ENCODE measurements at places on chromosomes 7 and 10.

DNA sequence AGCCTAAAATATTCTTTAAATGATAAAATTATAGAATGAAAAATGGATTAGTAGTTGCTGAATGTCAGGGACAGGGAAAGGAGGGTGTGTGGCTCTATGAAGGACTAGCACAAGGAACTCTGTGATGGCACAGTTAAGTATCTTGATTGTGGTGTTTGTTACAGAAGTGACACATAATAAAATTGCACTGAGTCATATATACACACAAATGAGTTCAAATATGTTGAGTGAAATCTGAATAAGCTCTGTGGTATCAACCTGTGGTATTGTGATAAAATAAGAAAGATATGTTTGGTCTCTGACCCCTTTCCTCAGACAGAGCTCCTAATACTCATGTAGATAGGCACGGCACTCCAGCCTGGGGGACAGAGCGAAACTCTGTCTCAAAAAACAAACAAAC, 181.5 kb upstream of the TRIM24 start:
- DNase-seq = no peak

DNA sequence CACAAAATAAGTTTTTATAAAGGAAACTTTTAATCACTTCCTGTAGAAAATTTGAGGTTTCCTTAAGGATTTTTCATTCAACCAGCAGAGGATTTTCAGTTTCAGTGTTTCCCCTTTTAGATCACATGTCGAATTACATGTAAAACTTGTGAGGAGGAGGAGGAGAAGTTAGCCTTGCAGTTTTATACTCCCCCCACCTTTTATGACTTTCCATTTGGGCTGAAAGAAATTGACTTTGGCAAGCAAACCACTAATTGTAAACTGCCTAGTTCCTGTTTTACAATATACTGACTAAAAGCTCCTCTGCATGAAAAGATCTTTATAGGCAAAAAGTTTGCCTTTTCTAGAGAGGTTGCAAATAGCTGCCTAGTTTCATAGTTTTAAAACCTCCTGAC, 3.0 kb downstream of the BAMBI start:
- no peak for DNase-seq

DNA sequence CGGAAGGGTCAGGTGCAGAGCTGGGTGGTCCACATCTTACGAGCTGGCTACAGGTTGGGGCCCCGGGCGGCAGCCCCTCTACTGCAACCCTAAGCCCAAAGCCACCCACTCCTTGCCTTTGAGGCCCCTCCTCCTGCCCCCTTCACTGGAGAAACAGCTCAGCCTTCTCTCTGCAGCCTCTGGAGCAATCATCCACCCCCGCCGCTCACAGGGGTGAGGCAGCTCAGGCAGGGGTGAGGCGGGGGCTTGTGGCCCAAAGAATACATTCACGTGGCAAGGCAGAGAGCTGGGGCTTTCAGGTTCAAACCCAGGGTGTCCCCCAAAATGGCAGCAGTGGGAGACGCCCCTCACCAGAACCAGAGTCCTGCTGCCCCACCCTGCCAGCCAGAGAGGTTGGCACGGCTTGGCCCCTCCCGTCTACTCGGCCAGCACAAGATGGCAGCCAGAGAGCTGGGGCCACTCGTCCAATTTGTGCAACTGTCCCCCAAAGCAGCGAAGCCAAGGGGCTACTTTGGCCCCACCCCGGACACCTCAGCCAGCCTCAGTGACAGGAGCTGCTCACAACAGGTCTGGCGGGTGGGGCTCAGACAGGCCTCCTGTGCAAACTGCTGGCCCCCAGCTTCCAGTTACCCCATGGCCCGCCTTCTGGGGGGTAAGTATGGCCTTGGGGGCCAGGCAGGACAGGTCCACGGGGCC, 7.2 kb downstream of the GNB2 start:
- DNase-seq = no peak

GRCh38 chr10:125629758-125630376, 53.1 kb downstream of the TEX36 start:
- DNase-seq = no peak

DNA sequence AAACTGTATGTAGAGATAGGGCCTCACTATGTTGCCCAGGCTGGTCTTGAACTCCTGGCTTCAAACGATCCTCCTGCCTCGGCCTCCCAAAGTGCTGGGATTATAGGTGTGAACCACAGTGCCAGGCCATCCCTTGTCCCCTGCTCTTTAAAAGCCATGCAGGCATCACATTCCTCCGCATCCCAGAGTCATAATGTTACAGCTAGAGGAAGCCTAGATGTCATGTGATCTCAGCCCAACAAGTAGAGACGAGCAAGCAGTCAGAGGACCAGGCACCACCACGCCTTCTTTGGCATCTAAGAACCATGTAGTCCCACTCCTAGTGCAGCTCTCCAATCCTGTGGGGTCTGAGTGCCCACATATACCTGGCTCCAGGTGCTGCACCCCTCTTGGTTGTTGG, 13.1 kb downstream of the PODXL start:
- no peak for DNase-seq

DNA sequence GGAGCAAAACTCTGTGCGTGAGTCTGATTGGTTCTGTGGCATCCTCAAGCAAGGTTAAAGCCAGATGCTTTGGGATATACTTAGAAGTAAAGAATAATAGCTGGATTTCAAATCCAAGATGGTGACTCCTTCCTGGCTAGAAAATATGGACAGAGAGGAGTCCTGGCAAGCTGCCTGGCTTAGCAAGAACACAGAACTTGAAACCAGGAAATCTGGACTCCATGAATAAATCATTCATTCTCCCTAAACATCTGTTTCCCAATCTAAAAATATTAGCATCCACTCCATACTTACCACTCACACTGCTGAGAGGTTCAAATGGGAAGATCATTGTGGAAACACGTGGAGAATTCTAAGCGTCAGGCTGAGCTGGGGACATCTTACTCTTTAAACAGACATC, 1074.1 kb upstream of the AUTS2 start:
- DNase-seq = no peak

- DNase-seq = no peak
Measured at GRCh38 chr10:2929480-2930258, 137.7 kb upstream of the PFKP start.

DNA sequence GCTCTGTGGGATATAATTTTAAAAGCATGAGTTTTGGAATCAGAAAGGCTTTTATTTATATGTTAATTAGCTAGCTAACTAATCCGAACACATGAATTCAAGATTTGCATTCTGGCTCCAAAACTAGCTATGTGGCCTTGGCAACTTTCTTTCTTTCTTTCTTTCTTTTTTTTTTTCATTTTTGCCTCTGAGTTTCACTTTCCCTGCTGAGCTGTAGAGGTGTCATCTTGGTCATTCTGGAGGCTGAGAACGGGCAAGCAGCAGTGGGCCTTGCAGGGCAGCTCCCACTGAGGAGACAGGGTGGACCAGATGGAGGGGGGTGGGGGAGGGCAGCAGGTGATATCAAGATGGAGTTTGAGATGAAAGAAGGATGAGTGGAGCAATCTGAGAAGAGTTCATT, 24.8 kb upstream of the SFMBT2 start:
- DNase-seq = no peak

DNA sequence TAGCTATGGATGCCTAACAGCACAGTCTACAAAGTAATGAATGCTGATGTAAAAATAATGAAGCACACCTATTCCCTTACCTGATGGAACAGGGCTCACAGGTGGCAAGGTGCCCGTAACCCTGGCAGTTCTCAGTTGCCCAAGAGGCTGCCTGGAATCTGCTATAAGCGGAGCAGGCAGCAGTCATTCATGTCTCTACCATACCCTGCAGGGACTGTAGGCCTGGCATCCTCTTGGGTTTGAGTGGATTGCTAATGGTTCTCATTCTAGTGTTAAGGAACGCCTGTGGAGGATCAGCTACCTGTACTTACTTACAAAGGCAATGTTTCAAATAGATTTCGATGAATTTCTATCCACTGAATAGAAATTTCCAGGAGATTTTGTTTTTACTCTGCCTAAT, 38.4 kb downstream of the BAIAP2L1 start:
- DNase-seq = no peak

DNA sequence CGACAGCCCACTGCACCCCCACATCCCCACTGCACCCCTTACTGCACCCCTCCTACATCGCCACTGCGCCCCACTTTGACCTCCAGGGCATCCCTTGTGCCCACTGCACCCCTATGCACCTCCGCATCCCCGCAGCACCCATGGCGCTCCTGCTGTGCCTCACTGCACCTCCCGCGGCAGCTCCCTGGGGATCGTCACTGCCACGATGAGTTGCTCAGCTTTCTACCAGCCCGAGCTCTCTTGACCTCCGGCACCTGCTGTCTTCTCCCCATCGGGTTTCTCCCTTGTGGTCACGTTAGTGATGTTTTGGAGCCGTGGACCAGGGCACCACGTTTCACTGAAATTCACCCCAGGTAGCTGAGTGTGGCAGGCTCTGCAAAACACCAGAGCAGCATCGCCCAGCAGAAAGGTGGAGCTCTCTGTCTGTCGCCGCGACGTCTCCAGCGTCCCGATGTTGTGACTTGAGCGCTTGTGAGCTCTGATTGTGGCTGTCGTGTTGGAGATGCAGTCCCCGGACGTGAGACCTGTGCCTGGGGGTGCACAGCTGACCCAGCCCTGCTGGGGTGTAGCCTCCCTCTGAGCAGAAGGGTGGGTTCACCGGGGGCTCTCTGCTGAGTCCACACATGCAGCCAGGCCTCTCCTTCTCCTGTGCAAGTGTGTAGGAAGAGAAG, 147.7 kb downstream of the DNAJB6 start:
- no peak for DNase-seq

DNA sequence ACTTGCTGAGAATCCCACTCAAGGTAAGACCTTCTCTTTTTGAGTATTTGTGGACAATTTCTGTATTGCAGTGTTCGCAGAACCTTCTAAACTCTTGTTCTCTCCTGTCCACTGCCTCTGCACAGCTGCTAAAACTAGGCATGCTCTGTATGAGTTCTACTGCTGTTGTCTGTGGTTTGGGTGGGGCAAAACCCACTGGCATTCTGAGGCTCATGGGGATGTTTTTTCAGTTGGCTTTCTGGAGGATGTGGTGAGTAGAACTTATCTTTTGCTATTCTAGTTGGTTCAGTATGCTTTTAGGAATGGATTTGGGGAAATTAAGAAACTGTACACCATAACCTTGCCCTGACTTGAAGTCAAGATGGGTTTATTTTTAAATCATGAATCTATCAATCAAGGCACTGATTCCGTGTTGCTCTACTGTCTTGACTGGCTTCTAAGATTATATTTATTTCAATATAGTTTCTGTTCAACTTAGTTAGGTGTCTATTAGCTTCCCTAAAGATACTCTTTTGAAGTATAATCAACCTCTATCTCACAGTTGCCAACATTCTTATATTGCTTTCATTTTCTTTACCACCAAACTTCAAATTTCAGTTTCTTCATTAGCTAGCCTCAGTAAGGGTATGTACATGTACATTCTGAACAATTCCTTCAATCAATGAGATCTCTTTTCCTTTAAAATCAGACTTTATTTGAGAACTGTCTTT, 25.0 kb upstream of the C1GALT1 start:
- DNase-seq = peak; percentile 29

DNA sequence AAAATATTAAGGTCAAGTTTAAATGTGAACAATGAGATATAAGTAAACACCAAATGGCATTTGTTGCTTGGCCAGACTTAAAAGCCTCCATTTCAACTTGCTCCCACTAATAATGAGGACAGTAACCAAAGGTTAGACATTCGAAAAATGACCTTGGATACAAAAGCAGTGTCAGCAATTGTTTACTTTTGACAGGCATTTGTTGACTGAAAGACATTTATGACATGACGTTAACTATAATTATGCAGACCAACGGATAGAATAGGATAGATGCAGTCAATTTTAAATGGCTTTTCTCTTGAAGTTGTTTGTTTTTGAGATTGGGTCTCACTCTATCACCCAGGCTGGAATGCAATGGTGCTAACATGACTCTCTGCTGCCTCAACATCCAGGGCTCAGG, 6.3 kb upstream of the WNT16 start:
- no peak for DNase-seq

- DNase-seq = no peak
Measured at GRCh38 chr7:41879403-41879802, 176.5 kb upstream of the INHBA start.

- no peak for DNase-seq
Measured at GRCh38 chr10:71236286-71236685, 23.9 kb downstream of the UNC5B start.

- no peak for DNase-seq
Measured at GRCh38 chr7:124575176-124575575, 190.4 kb downstream of the GPR37 start.

DNA sequence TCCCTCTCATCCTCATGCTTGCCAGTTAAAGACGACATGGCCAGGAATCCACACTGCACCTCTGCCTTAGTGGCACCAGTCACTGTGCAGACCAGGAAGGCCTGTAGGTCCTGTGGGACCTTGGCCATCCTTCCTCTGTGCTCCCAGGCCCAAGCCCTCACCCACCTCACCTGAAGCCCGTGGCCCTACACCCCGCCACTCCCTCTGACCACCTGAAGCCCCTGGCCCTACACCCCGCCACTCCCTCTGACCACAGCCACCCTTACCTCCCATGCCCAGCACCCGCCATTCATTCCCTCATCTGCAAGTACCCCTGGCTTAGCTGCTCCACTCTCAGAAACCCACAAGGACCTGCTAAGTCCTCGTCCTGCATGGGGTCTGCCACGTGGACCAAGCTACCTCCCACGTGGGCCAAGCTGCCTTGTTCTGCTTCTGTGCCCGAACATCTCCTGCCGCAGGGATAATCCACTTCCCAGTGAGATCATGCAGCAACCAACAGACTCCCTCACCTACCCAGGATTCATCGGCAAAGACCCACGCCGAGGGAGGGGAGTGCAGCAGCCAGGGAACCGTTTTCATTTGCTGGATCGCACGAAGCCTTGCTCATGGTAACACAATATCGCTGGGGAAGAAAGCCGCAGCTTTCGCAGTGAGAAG, 151.2 kb downstream of the TCERG1L start:
- no peak for DNase-seq

- DNase-seq = no peak
Measured at GRCh38 chr10:18542832-18543231, 108.6 kb downstream of the NSUN6 start.

- no peak for DNase-seq
Measured at GRCh38 chr10:3895045-3895631, 110.1 kb upstream of the KLF6 start.

- DNase-seq = no peak
Measured at GRCh38 chr7:8112685-8113084, 144.1 kb downstream of the GLCCI1 start.

DNA sequence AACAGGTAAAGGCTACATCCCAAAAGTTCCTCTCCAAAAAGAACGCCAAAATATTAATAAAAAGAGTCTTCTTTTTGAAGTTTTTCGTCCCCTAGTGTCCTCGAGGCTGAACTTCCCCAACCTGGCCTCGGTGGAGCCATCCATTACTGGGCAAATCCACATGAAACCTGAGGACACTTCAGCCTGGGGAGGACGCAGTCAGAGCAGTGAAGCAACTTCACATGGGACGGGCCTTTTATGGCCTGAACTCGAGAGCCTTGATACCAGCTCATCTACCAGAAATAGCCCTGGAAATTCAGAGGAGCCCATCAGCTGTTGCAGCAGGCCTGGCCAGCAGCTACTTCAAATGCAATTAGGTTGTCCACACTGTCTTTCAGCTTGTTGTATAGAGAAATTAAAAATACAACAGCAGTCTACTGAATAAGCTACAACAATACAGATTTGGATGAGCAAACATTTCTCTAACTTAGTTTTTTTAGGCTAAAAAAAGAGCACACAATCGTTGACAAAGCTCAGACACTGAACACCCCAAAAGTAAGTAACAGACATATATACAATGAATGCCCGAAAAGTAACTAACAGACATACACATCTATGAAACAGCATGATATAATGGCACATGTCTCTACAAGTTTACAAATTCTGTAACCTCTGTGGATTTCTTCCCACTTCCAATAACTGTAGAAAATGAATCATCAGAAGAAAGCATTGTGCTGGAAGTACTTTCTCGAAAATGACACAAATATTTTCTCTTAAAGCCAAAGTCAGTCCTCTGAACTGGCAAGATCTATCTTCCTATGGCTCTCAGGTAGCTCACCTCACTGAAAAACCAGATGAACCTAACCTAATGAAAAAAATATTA, at the start of gene SVIL:
TSS of gene SVIL (minus strand) at position 208 of the 862 bp plus-strand sequence. CDS start 79,913 bp downstream, outside the sequence.
- no peak for DNase-seq

Data from stimulated activated CD8-positive, alpha-beta memory T cell treated with anti-CD3 and anti-CD28 coated beads, Interleukin-15, amount 100 ng/mL, for 48 hours (primary cell).